ENCODE measurements at places on chromosomes 2 and 18.

DNA sequence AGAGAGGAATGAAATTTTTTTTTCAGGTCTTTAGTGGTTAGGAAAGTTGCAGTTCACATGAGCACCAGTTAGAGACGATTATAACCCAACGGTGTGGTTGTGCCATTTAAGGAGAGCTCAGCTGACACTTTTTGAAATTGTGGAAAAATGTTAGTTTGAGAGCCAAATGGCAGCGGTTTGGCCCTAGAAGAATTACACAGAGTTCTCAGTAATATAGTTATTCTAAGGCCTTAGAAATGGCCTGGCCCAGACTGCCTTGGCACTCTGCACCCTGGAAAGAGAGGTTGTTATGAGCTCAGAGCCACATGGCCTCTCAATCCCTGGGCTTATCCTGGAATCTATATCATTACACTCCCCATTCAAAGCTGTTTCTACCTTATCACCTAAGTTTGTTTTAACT is 117.4 kb downstream of the RHBDD1 start:
- DNase-seq: no peak

DNA sequence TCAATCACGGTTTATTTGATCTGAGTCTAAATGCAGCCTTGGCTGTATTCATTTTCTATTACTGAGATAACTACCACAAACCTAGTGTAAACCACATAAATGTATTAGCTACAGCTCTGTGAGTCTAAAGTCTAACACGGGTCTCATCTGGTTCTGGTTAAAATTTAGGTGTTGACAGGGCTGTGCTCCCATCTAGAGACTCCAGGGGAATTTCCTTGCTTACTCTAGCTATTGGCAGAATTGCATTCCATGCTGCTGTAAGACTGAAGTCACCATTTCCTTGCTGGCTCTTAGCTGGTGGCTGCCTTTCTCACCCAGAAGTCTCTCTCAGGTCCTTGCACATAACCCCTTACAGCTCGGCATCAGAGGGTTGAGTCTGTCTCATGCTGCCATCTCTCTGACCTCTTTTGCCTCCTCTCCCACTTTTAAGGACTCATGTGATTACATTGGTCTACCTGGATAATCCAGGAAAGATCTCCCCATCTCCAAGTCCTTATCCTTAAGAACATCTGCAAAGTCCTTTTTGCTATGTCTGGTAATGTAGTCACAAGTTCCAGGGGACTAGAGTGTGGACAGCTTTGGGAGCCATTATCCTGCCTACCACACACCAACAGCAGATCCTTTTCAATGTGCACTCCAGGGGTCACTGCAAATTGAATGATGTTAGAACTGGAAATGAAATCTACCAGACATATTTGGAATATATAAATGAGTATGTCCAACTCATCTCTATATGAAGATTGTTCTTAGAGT is 207.0 kb upstream of the AGAP1 start:
- DNase-seq: no peak

GRCh38 chr18:50606609-50607008 is 46.7 kb downstream of the MAPK4 start:
- no peak for DNase-seq

DNA sequence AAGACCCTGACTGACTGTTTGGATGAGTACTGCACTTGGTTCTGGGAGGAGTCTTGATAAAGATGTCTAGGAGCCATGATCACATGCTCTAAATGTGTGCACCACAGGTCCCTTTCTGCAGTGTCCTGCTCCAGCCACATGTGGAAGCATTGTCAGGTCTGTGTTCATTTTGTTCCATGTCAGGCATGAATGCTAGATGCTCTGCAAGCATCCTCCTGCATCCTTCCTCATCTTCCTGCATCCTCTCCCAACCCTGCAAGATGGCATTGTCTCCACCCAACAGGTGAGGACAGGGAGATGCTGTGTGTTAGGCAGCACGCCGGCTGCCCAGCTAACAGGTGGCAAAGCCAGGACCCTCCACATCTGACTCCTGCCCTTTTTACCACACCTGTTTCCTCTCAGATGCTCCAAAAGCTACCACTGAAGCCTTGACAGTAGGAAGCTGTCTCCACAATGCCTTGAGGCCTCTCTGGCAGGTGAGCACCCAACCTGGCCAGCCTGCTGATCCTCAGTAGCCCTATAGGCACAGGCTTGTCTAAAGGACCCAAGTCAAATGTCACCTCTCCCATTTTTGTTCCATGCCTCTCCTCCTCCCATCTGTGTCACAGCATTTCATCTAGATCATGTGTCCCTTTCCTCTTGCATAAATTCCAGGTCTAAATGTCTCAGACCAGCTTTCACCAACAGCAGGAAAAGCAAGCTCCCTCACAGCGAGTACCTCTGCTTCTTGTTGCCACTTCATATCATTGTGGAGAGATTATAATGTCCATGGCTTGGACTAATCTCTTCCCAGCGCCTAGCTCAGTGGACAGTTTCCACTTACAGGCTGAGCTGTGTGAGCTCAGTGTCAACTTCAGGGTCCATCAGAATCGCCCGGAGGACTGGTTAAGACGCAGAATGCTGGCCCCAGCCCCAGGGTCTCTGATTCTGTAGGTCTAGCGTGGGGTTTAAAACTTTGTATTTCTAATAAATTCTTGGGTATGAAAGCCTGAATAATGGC is 55.0 kb downstream of the TMEM163 start:
- no peak for DNase-seq

DNA sequence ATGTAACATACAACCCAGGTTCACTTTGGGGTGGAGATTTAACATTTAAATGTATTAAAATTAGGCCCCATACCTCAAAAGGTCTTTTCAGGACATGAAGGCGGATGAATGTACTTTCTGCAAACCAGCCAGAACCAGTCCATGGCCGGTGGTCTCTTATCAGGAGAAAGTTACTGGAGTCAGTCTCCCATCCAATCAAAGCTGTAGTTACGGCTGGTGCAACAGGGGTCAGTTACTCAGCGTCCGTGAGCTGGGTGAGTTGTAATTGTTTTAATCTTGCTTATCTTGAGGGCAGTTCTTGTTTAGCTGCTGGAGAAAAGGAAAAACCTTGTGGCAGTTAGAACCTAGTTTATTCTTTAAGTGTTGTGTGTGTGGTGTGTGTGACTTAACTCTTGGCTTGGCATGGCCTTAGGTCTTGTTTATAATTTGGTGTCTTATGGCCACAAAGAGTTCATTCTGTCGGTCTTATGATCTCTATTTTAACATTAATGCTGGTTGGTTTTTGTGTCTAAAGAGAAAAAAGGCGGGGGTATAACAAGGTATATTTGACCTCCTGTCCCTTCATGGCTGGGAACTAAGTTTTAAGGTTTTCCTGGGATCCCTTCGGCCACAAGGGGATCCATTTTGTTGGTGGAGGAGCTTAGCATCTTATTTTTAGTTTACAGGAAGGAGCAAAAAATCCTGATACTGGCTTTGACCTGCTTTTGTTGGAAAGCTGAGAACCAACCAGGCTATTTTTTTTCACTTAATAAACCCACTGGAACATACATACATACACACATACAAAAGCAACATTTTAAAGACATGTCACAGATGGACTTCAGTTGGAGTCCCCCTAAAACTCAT is 143.5 kb upstream of the NCK2 start:
- DNase-seq: no peak

DNA sequence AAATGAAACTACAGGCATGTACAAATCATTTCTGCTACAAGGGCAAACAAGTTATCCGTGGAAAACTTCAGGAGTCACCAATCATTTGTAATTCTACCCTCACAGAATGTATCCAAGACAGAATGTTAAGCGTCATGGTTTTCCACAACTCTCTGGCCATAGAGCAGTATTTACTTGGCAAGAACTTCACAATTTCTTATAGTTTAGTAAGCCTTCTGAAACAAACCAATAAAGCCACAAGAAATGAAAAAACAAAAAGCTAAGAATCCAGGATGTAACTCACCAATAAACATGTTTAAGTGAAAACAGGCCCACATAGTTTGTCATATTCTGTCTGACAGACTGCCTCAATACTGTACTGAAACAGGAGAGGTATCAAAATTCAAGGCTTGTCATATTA is 70.3 kb downstream of the LNPK start:
- no peak for DNase-seq

DNA sequence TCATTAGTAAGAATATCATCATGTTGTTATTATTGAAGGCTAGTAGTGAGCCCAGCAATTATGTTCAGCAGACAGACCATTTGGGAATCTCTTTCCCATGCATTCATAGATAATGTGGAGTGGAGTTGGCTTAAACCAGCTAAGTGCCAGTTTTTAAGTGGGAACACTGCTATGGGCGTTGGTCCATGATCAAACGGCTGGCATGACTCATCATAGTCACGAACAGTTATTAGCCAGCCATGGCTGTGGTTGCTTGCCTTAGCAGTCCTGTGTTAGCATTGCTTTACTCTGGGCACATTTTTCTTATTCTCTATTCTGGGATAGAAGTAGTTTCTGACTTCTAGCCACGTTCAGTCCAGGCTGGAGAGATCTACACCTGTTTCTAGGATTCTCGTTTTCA is 17.7 kb downstream of the EIF4E2 start:
- no peak for DNase-seq

GRCh38 chr2:42973726-42974125 is 181.3 kb upstream of the HAAO start:
- no peak for DNase-seq

GRCh38 chr2:220279840-220280239 is 652.4 kb downstream of the SLC4A3 start:
- no peak for DNase-seq

GRCh38 chr2:38444247-38444646 is 67.2 kb upstream of the ATL2 start:
- no peak for DNase-seq

- DNase-seq: no peak
These were observed 181.9 kb downstream of the PTPRM start for GRCh38 chr18:7749008-7749405.

DNA sequence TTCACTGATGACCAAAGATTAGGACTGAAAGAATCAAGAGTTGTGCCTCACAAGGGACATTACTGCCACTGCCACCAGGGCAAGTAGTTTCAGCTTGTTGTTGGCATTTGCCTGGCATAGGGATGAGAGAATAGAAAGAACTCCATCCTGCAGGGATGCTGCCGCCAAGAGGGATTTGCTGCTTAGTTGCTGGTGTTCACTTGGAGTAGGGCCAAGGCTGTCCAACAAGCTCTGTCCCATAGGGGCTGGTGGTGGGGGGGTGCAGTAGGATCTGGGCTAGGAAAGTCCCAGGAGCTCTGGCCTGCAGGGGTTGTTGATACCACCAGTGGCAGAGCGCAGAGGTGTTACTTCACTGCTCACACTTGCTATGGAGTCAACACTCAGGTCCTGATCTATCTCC is 84.9 kb upstream of the MGAT4A start:
- no peak for DNase-seq

GRCh38 chr2:134235510-134236144 is 18.2 kb upstream of the MGAT5 start:
- no peak for DNase-seq

DNA sequence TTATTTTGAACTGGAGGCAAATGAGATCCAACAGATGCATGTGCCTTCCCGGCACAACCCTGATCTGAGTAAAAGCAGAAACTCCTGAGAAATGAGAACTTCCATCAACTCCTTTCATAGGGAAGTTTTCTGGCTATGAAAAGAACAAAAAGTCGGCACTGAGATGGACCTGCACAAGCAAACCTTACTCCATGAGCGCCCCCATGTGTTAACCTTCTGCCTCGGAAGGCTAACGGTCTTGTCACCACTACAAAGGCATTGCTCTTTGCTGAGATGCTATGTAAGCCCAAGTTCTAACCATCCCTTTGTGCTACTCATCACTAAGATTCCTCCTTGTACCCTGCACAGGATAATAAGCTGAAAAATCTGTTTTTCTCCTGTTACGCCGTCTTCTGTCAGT is 57.3 kb upstream of the SULT1C3 start:
- DNase-seq: no peak

GRCh38 chr18:7456376-7456775 is 110.7 kb upstream of the PTPRM start:
- DNase-seq: no peak

All from stimulated activated CD8-positive, alpha-beta memory T cell treated with anti-CD3 and anti-CD28 coated beads, Interleukin-15, amount 100 ng/mL, for 1 hour (primary cell).